ENCODE measurements at places on chromosomes 4 and X.

DNA sequence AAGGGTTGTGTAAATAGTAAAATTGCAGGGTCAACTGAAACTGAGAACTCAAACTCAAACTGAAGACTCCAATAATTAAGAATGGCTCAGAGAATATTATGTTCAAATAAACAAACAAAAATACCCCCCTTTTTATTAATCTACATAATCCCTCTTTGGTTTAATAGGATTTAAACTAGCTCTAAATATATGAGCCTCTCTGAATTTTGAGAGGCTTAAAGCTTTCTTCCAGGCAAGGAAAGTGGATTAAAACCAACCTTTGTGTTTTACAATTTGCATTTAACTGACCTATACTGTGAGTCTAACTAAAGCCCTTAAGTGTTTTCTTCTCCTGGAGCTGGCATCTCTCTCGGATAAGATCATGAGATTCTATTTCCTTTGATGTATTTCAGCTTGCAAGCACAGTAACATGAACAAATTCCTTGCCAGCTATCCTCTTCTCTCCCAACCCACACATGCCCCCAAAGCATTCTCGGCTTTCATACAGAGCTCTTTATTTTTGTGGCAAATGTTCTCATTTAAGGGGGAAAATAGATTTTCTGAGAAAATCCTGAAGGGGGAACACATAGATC is 1310.8 kb upstream of the AGA start:
- no peak for DNase-seq

- DNase-seq: no peak
Measured at GRCh38 chr4:3302173-3302785, 9.5 kb downstream of the RGS12 start.

GRCh38 chr4:108303488-108304177 is 134.9 kb upstream of the LEF1 start:
- DNase-seq: no peak

GRCh38 chr4:185143601-185143969 is 519 bp downstream of the SLC25A4 start:
- no peak for DNase-seq

DNA sequence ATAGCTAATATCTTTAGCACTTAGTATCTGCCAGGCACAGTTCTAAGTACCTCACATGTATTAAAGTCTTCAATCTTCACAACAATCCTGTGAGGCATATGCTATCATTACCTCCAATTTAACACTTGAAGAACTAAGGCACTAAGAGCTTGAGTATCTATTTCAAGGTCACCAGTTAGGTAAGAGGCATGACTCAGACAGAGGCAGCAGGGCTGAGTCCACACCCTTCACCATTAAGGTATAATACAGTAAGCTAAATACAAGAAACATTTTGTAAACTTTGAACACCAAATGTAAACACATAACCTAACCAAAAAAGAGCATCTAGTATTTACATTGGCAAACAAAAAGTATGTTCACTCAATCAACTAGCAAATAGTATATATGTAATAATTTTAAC is 1410.9 kb downstream of the PCDH18 start:
- DNase-seq: no peak

DNA sequence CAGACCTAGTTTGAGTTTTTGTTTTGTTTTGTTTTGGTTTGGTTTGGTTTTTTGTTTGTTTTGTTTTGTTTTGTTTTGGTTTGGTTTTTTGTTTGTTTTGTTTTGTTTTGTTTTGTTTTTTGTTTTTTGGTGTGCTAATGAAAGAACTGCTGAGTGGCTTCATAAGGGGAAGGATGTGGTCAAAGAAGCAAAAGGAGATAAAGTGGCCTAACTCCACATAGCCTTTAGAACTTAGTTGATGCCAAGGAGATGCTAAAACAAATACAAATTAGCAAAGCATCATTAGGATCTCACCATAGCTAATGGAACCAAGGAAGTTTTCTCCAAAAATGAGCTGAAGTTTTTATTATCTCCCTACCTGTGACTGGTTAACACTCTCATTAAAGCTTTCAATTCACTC is 44.6 kb upstream of the TMEM164 start:
- no peak for DNase-seq

DNA sequence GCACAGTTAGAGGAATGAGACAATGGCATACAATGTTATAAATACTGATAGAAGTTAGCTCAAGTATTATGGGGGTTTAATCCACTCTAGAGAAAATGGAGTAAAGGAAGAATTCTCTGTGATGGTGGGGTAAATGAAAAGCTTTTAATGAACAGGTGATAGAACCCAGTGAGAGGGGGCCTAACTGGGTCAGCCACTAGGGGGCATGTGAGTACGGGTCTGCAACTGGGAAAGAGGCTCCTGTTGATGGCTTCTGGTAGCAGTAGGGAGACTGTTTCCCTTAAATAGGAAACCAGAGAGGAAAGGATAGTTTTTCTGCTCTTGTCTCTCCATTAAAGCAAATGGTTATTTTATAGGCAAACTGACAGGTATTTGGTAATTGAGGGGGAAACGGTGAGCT is 132.8 kb upstream of the GPR101 start:
- no peak for DNase-seq

- no peak for DNase-seq
Measured at GRCh38 chrX:131741103-131741581, 197.3 kb downstream of the OR13H1 start.

- no peak for DNase-seq
Measured at GRCh38 chr4:141789716-141790115, 153.3 kb downstream of the IL15 start.

- no peak for DNase-seq
Measured at GRCh38 chr4:82785611-82786400, 12.8 kb downstream of the SCD5 start.

GRCh38 chr4:1360423-1361283 is 13.6 kb downstream of the UVSSA start:
- DNase-seq: no peak

DNA sequence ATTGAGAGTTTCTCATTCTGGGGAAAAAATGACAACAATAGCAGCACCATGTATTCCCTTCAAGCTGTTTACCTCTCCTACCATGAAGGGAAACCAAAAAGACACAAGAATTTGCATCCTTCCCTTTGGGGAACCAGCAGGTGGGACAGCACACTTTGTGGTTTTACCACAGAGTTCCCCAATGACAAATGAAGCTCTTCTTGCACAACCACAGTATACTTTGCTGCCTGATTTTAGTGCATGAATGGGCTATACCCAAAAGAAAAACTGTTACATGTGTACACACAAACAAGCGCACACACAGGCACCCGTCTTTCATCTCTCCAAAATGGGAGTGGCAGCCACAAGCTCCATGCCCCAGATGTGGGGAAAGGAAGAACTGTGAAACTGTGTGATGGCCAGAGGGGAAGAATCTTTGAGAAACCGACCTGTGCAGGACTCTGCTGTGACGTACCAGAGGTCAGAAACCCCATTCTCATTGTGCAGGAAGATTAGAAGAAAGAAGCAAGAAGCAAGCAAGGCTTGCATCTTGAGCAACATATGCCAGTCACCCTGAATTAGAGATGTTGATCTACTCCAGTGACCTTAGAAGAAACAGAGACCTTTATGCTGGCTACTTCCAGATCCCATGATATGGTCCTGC is 2.7 kb upstream of the MAML3 start:
- DNase-seq: no peak

- no peak for DNase-seq
Measured at GRCh38 chrX:115539841-115540240, 21.1 kb upstream of the PLS3 start.

- DNase-seq: no peak
Measured at GRCh38 chr4:53744446-53745160, 153.3 kb upstream of the LNX1 start.

GRCh38 chrX:103628386-103629317 is at the start of gene TCEAL1:
TSS of gene TCEAL1 (plus strand) at chrX:103628975. CDS start at chrX:103629917, 942 bp downstream.
- peak; percentile 56 for DNase-seq

GRCh38 chr4:160562661-160563060 is 1459.8 kb downstream of the RAPGEF2 start:
- no peak for DNase-seq

All from breast epithelium (tissue), 4 donors.